Kidney epithelial cell (primary cell): ENCODE measurements at places on chromosomes 6 and 20. TPM values are rescaled to one million over a fixed set of nuclear protein-coding genes. Genes with fewer than 3 reads are reported as not detected.

GRCh38 chr6:13687917-13688351 lies 23.7 kb downstream of the RANBP9 start:
- DNase-seq: no peak

ARFGAP1 gene
- 109 and 121 TPM in 2 replicates for total RNA-seq

DNA sequence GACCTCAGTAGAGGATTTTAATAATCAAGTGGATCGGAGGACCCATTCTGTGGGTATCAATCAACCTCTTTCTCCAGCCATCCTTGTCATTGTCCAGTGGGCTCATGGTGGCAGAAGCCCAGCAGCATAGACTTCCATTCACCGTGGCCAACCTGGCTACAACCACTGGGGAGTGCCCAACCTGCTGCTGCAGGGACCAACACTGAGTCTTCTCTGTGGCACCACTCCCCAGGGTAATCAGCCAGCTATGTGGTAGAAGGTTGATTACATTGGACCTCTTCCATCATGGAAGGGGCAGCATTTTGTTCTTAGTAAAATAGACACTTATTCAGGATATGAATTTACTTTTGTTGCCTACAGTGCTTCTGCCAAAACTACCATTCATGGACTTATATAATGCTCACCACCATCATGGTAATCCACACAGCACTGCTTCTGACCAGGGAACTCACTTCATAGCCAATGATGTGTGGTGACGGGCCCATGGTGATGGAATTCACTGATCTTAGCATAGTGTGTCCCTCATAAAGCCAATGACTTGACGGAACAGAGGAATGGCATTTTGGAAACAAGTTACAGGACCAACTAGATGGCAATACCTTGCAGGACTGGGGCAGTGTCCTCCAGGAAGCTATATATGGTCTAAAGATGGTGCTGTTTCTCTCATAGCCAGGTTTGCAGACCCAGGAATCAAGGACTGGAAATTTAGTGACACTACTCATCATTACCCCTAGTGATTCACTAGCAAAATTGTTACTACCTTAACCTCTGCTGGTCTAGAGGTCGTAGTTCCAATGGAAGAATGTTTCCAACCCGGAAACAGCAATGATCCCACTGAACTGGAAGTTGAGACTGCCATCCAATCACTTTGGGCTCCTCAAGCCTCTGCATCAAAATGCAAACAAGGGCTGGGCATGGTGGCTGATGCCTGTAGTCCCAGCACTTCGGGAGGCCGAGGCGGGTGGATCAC lies 7.6 kb downstream of the CD24 start:
- no peak for DNase-seq

SLC22A3 gene
- 5.8 and 6.4 TPM in 2 replicates for total RNA-seq

- DNase-seq: no peak
These were observed 105.9 kb downstream of the MYB start for GRCh38 chr6:135286962-135287538.

PSORS1C1 gene
- total RNA-seq: 0.38 and 0.48 TPM in 2 replicates

PDYN gene
- total RNA-seq: not detected in 2 replicates

GRCh38 chr6:36855750-36856149 lies 16.5 kb upstream of the CPNE5 start:
- DNase-seq: no peak

PRDM13 gene
- total RNA-seq: 0.04 TPM in 1 of 2 replicates, not detected in the other

- no peak for DNase-seq
These were observed 12.0 kb downstream of the TAB2 start for GRCh38 chr6:149329529-149329928.
